Stimulated activated CD4-positive, alpha-beta T cell treated with anti-CD3 and anti-CD28 coated beads, Interleukin-15, amount 100 ng/mL, for 1 hour (primary cell): ENCODE measurements at places on chromosomes 2 and 18.

- DNase-seq = no peak
Observed at GRCh38 chr18:39184176-39184575, 1618.6 kb upstream of the CELF4 start.

GRCh38 chr18:6874315-6874714 lies 144.8 kb downstream of the ARHGAP28 start:
- no peak for DNase-seq

DNA sequence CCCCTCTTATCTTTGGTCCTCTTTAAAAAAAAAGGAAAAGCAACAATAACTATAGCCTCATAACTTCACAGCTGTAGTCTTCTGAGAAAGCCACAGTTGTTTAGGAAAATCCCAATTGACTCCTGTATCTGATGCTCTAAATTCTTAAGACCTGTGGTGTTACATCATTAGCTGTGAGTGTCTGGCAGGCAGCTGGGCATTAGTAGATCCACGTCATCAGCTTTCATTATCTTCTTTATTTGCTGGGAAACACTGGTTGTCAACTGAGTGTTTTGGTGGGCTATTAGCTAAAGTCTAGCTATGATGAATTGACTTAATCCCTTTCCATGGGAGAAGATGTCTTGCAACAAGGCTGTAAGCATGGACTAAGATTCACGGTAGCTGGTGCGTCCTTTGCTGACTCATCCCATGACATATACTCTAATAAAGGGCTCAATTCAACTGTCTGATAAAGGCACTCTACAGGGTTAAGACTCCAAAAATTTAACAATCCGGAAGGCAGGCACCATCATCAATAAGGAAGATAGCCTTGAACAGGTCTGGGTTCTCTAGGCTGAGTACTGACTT lies 517.2 kb downstream of the PLCL1 start:
- no peak for DNase-seq

DNA sequence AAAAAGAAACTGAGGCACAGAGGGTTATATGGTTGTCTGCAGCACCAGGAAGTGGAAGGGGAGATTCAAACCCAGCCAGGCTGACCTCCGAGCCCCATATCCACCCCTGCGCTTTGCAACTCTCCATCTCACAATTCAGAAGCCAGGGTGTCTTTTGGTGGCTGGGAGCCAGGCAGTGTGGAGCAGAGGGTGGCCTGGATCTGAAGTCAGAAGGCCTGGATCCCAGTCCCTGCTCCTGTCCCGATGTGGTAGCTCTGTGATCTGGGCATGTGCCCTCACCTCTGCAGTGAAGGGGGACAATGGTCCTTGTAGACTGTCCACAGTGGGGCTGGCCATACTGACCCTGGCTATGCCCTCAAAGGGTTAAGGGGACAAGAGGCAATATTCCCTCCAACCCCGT lies 57.0 kb downstream of the CIB4 start:
- no peak for DNase-seq

GRCh38 chr2:239532859-239533258 lies 132.0 kb upstream of the HDAC4 start:
- DNase-seq = no peak
